ENCODE measurements at places on chromosomes 3 and 15.

DNA sequence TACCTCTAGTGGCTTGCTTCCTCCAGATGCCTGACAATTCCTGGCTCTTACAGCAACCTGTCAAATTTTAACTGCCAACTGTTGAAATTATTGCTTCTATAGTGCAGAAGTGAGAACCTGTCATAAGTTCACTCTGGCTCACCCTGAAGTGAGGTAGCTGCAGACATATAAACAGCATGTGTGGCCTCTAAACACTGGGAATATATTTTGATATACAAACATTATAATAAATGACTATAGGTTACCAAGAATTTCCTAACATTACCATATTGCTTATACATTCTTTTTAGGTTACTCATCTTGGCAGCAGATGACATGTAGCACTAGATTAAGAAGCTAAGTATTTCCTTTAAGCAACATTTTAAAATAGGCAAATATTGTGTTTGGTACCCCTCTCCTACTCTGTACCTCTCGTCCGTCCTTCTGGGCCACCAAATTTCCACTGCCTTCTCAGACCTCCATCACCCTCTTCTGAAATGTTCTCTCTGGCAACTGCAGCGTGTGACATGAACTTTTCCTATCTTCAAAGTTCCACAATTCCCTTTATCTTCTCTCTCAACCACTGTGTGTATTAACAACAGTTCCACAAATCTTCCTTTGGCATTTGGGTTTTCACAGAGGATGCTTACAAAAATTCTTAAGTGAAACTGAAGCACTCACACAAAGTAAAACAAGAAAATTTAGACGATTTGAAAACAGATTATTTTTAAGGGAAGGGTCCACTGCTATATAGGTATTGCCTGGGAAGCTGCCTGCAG is 15.3 kb upstream of the XXYLT1 start:
- no peak for DNase-seq

DNA sequence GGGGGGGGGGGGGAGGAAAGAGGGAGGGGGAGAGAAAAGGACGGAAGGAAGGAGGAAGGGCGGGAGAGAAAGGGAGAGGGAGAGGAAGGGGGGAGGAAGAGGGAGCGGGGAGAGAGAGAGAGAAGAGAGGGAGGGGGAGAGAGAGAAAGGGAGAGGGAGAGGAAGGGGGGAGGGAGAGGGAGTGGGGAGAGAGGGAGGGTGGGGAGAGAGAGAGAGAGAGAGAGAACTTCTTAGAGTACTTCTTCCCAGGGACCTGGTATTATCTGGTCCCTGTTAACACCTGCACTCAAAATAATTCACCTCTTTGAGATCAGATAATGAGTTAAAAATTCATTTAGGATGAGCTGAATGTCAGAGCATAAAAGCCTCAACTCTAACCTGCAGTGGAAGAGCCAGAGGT is 1.1 kb downstream of the SEC13 start:
- DNase-seq: no peak

- DNase-seq: no peak
Measured at GRCh38 chr15:80609091-80609490, 86.0 kb upstream of the ABHD17C start.

DNA sequence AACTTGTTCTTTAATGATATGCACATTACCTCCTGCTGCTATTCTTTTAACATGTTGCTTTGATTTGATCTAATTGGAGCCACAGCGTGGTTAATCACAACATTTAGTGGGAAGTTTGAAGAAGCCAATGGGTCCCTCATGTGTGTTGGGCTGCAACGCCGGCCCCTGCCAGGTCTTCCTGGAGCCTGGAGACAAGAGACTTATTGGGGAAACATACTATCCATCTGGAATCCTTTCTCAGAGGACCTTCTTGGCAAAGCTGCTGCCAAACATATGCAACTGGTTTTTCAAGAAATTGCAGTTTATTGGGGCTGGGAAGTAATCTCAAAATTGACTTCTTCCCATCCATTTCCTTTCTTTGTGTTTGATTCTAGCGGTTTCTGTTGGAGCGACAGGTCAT is 396.3 kb upstream of the PROK2 start:
- DNase-seq: no peak

GRCh38 chr3:55158345-55158744 is 230.5 kb upstream of the LRTM1 start:
- DNase-seq: no peak

- DNase-seq: no peak
Measured at GRCh38 chr3:15536856-15537255, 15.3 kb upstream of the COLQ start.

GRCh38 chr15:101496198-101496986 is 6.9 kb upstream of the PCSK6 start:
- no peak for DNase-seq

GRCh38 chr3:156236556-156237260 is 116.3 kb downstream of the KCNAB1 start:
- DNase-seq: no peak

DNA sequence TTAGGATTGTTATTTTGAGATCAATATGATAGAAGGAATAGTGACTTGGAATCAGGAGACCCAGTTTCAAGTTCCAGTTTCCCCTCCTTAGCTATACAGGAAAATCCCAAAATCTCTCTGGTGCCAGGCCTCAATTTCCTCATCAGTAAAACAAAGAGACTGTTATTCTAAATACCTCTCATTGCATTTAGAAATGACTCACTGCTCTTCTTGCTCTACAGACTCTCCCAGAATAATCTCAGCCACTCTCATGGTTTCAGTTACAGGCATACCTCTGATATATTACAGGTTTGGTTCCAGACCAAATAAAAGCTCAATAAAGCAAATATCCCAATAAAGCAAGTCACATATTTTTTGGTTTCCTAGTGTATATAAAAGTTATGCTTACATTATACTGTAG is 28.3 kb downstream of the IMPG2 start:
- no peak for DNase-seq
